ENCODE measurements at places on chromosomes 4 and X. TPM values are rescaled to one million over a fixed set of nuclear protein-coding genes. Genes with fewer than 3 reads are reported as not detected.

PNCK gene
- 10.3 TPM for total RNA-seq

F9 gene
- not detected for total RNA-seq

CXCL1 gene
- total RNA-seq = 0.42 TPM

TIGD4 gene
- 2.9 TPM for total RNA-seq

PPP2R3B gene
- 11.0 TPM for total RNA-seq

CT45A2 gene
- total RNA-seq = not detected

IL15 gene
- total RNA-seq = 5.9 TPM

ETDB gene
- total RNA-seq = not detected

USP26 gene
- total RNA-seq = not detected

PAGE2B gene
- not detected for total RNA-seq

FAM149A gene
- 17.4 TPM for total RNA-seq

UGT2B15 gene
- 0.26 TPM for total RNA-seq

ZNF630 gene
- total RNA-seq = 9.5 TPM

MAGEA2B gene
- total RNA-seq = not detected

TEC gene
- 2.6 TPM for total RNA-seq

- peak; percentile 21 for DNase-seq
Observed at GRCh38 chr4:103996064-103996463, 276.3 kb upstream of the TACR3 start.

- DNase-seq = no peak
Observed at GRCh38 chrX:27953171-27953570, 28.1 kb downstream of the DCAF8L1 start.

- no peak for DNase-seq
Observed at GRCh38 chrX:53474707-53475106, 40.5 kb upstream of the HSD17B10 start.

DNA sequence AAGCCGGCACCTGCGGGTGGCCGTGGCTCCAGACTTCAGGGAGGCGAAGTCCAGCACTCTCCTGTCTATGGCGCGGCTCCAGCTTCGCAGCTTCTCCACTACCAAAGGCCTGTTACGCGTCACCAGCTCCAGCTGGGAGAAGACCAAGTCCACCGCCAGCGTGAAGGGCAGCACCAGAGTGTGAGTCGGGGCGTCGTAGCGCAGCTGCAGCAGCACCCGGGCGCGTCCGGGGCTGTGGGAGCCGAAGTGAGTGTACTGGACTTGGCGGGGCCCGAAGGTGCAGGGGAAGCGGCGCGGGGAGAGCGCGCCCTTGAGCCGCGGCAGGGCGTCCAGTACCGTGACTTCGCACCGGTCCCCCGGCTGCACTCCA lies 444 bp downstream of the FREM3 start:
- DNase-seq = no peak

GRCh38 chr4:178142724-178143123 lies 700.5 kb upstream of the AGA start:
- no peak for DNase-seq

DNA sequence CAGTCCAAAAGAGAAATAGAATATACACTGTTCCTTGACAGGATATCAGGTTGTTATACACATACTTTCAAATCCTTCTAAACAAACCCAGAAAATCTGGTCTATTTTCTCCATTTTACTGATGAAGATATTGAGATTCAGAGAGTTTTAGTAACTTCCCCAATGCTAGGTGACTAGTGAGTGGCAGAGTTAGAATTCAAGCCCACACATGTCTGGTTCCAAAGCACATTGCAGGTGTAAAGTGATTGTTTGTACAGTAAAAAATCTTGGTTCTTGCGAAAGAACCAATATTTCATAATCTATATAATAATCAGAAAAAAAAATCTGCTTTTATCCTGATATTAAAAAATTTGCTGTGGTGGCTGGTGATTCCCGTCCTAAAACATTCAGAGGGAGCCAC lies 39.5 kb upstream of the EMCN start:
- no peak for DNase-seq

DNA sequence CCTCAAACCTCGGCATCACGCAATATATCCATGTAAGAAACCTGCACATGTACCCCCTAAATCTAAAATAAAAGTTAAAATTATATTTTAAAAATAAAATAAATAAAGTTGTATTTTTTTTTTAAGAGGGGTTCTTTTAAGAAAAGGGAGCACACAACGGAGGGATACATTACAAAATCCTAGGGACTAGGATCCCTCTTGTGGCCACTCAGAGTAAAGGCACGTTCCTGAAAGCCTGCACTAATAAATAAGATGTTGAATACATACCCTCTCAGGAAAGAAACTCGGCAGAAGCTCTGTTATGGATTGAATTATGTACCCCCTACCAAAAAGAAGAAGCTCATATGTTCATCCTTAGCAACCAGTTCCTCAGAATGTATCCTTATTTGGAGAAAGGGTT lies 50.9 kb upstream of the PRDX4 start:
- no peak for DNase-seq

DNA sequence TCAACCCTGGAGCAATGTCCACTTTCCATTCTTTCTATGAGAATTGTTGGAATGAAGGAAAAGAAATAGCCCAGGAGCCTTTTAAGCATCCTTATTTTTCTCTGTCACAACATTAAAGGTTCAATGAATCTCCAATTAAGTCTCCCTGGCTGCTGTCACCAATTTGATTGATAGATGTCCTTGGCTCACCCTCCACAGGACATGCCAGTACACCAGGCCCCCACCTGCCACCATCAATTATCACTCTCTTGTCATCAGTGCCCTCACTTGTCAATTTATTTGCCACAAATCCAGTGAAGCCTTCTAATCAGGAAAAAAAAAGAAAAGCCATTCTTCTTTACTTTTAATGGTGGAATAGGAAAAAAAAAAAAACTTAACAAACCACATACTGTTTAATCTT lies 453.6 kb downstream of the CENPC start:
- DNase-seq = no peak

- DNase-seq = no peak
Observed at GRCh38 chrX:19842542-19842941, 44.9 kb downstream of the SH3KBP1 start.

GRCh38 chr4:54155936-54156335 lies 56.0 kb downstream of the GSX2 start:
- no peak for DNase-seq

DNA sequence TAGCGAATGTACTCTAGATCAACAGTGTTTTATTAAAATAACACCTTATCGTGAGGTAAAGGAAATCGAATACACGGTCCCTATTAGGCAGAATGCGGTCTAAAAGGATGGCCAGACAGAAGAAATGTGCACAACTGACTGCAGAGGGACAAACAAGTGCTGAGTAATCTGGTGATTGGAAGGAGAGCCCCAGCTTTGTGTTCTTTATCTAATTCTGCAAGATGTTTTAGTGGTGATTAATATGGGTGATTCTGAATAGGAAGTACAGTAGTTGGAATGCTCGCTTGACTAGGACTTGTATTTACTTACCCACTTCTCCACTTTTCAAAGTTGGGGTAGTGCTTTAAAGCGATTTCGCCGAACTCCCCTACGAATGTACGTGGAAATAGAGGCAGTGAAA lies 1.2 kb downstream of the WDR44 start:
- DNase-seq = peak; percentile 8

- no peak for DNase-seq
Observed at GRCh38 chrX:93468075-93468474, 205.3 kb downstream of the NAP1L3 start.

GRCh38 chr4:152247271-152247975 lies 288.5 kb downstream of the FBXW7 start:
- no peak for DNase-seq

DNA sequence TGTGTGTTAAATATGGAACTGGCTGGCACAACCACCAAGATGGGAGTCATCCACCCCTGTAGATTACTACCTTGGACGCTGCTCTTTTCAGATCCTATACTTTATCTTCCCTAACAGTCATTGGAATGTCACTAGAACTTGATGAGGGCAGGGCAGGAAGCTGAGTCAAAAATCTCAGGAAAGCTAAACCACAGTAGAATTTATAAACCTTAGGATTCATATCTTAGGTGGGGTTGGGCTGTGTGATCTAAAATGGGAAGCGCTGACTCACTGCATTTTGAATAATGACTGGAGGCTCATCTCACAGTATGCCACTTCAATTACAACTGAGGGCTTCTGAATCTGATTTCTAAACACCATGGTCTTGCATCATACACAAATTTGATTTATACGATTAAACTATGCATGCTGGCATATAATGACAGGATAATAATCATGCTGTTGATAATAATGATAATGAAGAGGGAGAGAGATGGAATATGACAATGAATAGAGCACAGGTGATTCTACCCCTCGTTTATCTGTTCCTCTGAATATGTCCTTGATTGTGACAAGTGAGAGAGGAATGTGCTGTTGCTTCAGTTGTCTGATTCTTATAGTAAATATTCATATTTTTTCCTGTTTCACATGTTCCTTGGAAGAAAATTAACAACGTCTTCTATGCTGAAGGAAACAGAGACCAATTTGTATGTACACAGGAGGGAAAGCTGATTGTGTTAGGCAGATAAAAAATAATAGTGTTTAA lies 270.3 kb upstream of the HS3ST1 start:
- no peak for DNase-seq

GRCh38 chr4:169226565-169226964 lies 44.2 kb downstream of the SH3RF1 start:
- DNase-seq = no peak

DNA sequence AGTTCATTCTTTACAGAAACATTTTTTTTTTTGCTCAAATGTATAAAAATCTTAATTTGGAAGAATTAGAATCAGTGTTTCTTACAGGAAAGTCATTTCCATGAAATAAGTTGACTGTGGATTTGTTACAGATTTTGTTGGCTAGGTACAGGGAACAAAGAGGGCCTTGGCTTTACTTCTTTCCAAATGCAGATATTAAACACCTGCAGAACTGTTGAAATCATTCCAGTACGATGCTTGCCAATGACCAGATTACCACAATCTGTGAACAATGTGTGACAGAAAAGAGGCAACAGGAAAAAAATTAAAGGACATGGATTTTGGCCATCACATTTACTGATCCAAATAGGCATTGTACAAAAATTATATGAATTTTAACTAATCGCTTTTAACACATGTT lies 70.8 kb downstream of the ANXA10 start:
- no peak for DNase-seq

- no peak for DNase-seq
Observed at GRCh38 chr4:88097301-88097700, 61.1 kb downstream of the ABCG2 start.

DNA sequence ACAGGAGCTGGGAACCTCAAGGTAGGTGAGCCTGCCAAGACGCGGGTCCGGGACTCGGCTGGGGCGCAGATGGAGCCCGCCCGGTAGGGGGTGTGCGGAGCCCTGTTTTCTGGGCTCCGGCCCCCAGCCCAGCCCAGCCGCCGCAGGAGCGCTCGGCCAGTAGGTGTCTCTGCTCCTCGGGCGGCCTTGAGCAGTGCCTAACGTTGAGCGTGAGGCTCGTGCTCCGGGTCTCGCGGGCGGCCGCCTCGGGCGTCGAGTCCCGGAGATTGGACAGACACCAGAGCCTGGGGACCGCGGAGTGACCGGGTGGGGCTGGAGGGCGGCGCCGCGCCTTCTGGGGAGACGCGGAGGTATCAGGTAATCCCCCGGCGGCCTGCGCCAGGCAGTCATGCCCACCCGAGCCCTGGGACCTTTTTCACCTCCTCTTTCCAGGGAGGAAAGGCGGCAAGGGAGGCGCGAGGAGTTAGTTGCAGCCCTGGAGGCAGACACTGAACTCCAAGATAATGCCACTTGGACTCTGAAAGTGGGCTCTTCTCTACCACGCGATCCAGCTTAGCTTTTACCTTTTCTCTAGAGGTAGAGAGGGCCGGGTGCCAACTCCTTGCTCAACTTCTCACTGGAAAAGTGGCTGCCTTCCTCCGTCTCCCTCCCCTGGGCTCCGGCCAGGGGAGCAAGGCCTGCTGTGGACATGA lies 14.5 kb upstream of the FGG start:
- DNase-seq = no peak

DNA sequence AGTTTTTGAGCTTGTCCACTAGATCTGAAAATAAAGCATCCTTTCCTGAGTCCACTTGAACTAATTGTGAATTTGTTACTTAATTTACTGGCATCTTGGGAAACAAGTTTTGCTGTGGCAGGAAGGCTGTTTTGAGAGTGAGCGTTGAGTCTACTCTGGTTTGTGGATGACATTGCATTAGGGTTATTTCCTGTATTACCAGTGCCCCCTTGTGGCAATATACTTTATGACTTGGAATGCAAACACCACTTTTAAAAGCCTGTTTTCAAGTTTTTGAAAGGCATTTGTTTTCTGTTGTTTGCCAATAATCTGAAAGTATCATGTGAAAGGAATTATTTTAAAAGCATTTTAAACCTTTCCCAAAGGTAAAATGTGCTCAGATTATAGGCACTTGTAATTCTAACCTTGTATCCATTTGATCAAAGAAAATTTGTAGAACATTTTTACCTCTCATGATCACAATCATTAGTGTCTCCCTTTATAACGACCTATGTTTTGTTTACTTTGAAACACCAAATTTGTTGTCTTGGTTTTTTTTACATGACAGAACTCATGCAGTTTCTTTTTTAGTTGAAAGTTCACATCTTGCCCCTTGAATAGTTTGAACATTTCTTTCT lies 18.0 kb upstream of the CYP2U1 start:
- DNase-seq = peak; percentile 46

DNA sequence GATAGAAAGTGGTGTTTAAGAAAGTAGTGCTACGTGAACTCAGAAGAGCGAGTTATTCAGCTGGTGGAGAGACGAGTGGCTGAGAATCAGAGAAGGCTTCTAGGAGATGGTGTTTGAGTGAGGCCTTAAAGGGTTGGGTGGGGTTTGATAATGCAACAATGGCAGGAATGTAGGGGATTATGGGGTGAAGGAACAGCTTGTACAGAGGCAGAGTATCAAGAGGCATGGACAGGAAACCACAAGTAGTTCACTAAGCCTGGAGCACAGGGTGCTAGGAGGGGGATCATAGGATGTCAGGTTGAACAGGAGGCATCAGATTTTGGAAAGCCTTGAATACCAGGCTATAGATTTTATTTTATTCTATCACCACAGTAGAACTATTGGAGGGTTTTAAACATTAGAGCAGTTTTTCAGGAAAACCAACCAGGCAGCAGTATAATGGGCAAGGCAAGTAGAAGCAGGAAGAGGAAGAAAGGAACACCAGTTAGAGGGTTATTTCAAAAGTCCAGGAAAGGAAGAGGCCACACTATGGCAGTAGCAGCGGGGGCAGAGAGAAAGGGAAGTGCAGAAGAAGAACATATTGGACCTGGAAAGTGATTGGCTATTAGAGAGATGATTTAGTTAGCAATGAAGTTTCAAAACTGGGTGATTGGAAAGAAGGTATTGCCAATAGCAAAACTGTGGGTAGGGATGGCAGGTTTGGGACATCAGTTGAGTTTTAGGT lies 99.2 kb downstream of the DOCK11 start:
- no peak for DNase-seq

DNA sequence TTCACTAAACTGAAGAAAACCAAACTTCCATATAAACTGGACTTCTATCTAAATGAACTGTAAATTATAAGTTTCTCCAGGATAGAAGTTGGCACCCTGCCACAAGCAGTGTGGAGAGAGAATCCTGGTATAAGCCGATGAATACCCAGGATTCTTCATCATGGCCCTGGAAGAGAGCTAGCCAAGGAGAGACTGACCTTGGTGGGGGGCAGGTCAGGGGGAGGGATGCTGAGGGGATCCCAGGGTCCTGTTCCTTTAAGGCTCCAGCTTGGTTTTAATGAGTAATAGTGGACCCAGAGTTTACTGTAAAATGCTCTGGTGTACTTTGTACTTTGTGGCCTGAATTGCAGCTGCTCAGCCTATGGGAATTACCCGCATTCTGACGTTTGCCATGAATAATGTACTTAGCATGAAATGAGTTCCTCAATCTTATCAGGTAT lies 16.9 kb downstream of the RASSF6 start:
- DNase-seq = no peak

GRCh38 chr4:155582971-155583437 lies 83.6 kb upstream of the GUCY1A1 start:
- DNase-seq = no peak

GRCh38 chr4:1014291-1015167 lies 3.1 kb downstream of the FGFRL1 start:
- no peak for DNase-seq

Data from urinary bladder (tissue), 4 donors.